ENCODE measurements at places on chromosomes 12 and 14.

DNA sequence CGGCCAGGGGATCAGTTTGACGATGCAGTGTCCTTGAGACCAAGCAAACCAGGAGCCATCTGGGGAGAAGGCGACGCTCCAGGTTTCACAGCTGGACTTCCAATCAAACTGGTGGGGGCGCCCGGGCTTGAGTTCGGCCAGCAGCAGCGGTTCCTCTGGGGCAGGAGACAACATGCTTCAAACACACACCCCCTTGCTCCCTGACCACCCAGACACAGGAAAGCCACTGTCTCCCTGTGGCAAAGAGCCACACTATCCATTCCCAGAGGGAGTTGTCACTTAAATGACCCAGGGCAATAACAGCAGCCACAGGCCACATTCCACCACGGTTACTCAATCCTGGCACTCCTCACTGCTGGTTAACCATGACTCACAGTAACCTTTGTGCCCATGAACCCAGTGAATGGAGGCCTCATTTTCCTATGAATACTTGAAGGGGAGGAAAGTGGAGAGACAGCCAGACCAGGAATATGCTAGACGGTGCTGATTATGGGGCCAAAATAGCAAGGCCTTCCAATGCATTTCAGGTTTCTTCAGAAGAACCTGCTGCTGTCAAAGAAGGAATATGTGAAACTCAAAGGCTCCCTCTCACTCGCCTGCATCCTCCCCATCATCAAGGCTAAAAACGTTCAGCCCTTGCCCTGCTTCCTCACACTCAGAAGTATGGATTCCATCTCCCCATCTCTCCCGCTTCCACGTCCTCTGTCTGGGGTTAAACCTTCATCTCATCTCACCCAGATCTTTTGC, 8.5 kb downstream of the WSB2 start:
- DNase-seq, result no peak

DNA sequence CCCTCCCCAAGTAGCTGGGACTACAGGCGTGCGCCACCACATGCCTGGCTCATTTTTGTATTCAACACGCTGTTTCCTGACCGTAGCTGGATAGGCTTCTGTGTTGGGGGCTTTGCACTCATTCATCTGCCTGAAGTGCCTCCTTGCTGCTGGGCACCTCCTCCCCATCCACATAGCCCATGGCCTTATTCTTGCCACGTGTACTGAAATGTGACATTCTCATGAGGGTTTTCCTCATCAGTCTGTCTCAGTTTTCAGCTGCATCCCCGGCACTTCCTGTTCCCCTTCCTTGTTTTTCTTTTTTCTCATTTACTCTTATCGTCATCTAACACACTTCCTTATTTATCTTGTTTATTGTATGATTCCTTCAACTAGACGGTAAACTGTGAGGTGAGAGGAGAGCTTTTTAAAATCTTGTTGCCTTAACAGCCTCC, 36.6 kb downstream of the RCOR1 start:
- DNase-seq, result no peak

GRCh38 chr14:69038455-69039287, 59.6 kb upstream of the ACTN1 start:
- DNase-seq, result no peak

GRCh38 chr12:132222096-132222807, 78.0 kb downstream of the NOC4L start:
- DNase-seq, result no peak

GRCh38 chr12:74538491-74539258, 1.0 kb downstream of the ATXN7L3B start:
- no peak for DNase-seq

DNA sequence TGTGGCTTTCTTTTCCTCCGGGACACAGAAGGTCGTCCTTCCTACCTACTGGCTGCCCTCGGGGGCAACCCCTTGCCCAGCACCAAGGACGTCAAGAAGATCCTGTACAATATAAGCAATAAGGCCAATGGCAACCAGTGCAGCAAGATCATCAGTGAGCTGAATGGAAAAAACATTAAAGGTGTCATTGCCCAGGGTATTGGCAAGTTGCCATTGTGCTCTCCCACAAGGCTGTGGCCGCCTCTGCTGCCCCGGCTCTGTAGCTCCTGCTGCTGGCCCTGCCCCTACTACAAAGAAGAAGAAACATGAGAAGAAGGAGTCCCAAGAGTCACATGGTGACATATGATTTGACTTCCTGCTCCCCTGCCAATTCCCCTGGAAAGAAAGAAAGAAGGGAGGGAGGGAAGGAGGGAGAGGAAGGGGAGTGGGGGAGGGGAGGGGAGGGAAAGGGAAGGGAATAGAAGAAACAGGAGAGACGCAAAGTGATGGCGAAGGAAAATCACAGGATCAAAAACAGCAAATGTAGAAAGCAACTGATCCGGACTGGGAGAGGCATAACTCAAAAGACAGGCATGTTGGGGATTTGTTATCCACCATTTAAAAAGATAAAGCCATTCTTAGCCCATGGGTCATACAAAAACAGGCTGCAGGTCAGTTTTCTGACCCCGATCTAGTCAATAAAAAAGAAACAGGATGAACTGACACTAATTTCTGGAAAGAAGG, 61.3 kb upstream of the RESF1 start:
- no peak for DNase-seq

GRCh38 chr12:29725587-29726320, 58.0 kb downstream of the TMTC1 start:
- DNase-seq, result no peak

DNA sequence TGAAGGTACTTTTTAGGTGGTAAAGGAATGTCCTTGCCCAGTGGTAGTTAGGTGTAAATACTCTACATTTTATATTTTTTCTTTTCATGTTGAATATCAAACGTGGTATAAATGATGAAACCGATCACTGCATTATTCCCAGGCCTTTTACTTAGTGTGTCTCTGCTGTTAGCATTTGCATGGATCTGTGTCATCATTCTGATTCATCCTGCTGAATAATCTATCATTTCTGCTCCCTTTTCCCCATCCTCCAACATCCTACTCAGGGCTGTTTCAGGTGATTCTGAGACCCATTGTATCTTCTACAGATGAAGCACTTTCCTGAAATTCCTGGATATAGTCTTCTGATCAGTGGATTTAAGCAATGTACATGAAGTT, 61.0 kb upstream of the PTHLH start:
- no peak for DNase-seq

DNA sequence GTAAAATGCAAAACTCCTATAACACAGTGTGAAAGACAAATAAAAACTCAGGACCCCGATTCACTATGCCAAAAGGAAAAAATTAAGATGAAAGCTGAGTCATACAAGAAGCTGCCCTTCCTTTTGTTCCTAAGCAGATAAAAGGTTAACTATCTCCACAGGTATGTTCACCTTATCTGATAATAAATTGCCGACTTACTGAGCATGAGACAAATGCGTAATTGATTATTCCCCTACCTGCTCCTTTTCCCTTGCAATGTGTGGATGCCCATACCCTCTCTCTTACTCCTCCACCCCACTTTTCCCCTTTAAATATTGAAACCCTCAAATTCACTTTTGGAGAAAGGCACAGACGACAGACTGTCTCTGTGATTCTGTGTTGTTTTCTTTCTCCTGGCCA, 148.6 kb upstream of the TMEM260 start:
- DNase-seq, result no peak

- DNase-seq, result no peak
Observed at GRCh38 chr14:99624971-99625370, 20.0 kb upstream of the HHIPL1 start.
